AG09319 (cell line): ENCODE measurements at places on chromosomes 6 and 20.

DNA sequence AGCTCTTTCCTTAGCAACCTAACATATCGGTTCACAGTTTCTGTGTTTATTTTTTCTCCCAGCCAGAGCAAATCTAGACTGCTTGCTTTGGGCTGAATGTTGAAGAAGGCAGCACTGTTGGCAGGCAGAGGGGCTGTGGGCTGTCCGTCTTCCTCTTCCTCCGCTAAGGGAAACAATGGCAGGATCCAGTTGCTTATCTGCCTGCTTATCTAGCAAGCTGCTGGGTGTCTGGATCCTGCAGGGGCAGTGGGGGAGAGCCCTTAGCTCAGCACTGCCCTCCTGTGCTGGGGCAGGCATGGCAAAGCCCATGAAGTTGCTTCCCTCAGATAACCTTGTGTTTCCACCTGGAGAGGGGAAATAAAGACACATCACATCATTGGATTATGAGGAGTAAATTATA is 92.7 kb upstream of the CD93 start:
- DNase-seq: no peak

DNA sequence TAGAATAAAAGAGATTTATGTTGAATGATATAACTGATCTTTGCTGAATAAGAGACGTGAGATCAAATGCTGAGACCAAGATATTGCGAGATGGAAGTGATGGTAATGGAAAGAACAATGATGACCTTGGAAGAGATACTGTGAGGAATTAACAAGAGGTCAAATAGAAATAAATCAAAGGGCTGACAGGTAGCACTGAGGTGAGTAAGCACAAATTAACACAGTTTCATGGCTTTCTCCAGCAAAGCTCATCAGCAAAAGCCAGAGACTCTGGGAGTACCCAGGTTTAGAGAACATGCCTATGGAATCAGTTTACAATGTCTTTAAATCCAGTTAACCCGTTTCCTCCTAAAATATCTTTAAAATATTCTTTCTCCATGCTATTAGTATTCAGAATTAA is 53.3 kb downstream of the POU3F2 start:
- DNase-seq: no peak

- DNase-seq: no peak
Observed at GRCh38 chr6:30061858-30062458, 893 bp downstream of the POLR1H start.

- DNase-seq: peak; percentile 81
Observed at GRCh38 chr6:52517502-52518278, 59.2 kb downstream of the TRAM2 start.

GRCh38 chr6:164911873-164912580 is 397.4 kb downstream of the C6orf118 start:
- no peak for DNase-seq

DNA sequence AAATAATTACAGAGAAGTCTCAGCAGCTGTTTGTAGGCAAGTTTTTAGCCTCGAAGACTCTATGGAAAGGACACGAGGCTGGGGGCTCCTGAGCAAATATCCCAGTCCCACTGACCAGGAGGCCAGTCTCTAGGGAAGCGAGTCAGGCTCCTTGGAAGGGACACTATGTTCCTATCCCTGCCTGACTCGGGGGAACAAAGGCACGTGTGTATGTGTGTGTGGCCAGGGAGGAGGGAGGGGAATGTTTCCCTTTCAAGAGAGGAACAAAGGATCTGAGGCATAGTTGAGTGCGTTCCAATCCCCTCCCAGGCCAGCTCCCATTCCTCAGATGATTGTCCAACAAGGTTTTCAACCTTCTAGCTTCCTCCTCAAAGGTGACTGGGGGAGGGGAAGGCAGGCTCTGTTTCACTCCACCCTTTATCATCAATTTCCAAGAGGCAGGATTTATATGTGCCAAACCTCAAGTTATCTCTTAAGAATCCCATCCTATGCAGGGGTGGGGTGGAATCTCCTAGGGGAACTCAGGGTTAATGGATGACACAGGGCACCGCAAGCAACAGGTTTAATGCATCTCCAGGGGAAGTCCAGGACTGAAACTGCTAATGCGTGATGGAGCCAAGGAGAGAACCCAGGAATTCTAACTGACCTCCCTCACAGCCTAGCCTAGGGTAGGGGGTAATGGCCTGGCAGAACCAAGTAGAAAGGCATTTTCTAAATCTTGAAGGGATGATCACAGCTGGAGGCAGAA is 9.9 kb downstream of the BCL2L1 start:
- DNase-seq: no peak
